ENCODE measurements at places on chromosomes 6 and 20.

- no peak for DNase-seq
Observed at GRCh38 chr6:170167657-170168159, 123.2 kb downstream of the DLL1 start.

DNA sequence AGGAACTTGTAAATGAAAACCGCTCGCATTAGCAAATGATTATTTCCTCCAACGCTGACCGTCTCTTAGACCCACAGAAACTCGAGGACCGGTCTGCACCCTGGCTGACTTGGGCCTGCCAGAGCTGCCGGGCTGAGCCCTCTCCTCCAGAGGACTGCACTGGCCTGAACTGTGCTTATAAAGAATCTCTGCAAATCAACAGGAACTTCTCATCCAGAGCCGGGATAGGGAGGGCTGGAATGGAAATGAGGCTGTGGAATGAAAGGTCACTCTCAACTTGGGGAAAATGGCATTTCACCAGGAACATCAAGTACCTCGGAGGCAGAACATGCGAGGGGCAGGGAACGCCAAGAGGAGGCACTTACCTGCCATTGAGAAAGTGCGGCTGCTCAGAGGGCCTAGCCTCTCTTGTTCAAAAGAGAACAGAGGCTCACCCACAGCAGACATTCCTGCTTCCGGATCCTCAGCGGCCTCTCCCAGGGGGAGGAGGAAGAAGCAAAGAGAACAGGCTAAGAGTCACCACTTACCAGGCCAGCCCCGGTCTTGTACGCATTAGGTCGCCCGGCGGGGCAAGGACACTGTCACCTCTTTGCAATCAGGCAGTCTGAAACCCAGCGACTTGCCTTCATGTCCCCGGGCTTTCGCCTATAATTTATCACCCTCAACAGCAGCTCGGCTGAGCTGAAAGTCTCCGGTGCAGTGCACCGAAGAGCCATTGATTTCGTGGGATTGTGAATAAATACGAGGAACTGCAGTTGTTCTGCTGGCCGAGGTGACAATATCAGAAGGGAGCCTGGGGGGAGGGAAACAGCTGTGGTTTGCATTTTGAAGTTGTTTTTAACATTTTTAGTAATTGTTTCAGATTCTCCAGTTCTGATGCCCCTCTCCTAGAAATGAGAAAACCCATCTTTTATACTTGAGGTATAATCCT, 37.6 kb downstream of the ZMYND8 start:
- no peak for DNase-seq

DNA sequence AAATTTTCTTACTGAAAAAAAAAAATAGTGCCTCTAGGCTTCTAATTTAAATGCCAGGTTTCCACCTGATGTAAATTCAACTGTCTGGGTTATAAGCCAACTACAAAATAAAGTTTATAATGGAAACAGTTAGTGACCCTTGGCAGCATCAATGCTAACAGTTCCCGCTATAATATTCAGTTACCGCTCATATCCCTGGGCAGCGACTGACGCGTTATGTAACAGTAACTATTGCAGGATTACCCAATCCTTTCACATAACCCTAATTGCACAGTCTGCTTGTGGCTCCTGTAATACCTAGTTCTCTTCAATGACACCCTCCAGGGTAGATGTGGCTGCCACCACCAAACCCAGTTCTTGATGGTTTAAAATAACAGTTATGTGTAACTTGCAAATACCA, 208.6 kb downstream of the MOXD1 start:
- DNase-seq: no peak

DNA sequence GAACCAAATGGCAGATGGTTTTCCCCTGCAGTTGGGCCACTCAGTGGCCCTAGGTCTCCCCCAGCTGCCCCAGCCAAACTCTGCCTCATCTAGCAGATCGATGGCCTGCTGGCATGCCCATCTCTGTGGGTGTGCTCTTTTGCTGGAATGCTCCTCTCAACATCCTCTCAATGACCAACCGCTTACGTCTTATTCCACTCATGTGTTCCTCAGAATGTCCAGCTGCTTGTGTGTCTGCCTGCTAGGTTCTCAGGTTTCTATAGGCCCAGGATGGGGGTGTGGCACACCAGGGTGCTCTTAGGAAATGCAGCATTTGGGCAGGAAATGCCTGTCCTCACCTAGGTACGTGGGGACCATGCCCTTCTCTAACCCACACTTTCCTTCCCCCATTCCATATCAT, 509.9 kb upstream of the SYNCRIP start:
- no peak for DNase-seq

- no peak for DNase-seq
Observed at GRCh38 chr6:139905404-139906052, 531.1 kb upstream of the CITED2 start.

- no peak for DNase-seq
Observed at GRCh38 chr6:161437851-161438250, 164.0 kb upstream of the AGPAT4 start.

GRCh38 chr6:108763931-108764579, 84.2 kb upstream of the ARMC2 start:
- DNase-seq: no peak

DNA sequence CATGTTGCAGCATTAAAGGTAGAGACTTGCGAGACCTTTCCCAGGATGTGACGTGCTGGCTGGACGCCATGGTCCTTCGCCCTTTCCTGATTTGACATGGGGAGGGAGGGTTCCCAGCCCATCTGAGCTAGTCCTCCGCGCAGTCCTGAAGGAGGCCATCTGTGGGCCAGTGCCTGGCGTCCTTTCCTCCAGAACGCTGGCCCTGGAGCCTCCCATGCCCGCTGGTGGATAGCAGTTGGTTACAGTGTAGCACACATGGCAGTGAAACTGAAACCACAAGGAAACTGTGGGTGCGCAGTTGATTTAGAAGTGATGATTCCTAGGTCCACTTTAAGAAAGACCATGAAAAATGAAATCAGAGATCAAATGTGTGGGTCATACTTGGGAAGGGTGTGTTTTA, 193.7 kb downstream of the CDH4 start:
- DNase-seq: no peak

GRCh38 chr20:63767886-63768285, 28.3 kb downstream of the SLC2A4RG start:
- DNase-seq: no peak

DNA sequence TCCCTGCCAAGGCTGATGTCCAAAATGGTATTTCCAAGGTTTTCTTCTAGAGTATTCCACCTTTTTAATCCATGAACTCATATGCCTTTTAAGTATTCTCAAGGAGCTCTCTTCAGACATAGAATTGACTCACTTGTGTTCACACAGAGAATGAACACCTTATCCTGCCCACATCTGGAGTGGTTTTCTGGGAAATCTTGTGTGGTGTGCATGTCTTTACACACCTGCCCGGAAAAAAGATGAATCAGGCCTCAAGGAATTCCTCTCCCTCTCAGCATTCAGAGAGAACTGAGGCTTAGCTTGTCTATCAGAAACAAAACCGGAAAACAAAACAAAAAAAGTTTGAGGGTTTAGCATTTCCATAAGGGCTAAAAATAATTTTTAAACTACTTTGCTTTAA, 148.8 kb downstream of the TFAP2A start:
- DNase-seq: no peak

DNA sequence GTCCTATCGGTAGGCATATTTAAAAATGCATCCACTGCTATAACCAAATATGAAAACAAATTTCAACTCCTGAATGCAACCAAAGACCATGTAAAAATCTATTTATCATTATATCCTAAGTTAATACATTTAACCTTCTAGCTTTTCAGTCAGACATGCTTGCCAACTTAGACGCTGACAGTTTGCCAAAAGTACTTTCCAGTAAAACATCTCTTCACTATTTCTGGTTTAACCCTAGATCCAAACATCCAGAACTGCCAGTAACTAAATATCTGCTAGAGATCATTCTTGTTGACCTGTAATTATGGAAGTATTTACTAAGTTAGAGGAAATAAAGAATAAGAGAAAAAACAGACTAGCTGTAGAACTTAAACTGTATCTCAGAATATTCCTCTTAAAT, 210.2 kb upstream of the THEMIS start:
- DNase-seq: no peak

DNA sequence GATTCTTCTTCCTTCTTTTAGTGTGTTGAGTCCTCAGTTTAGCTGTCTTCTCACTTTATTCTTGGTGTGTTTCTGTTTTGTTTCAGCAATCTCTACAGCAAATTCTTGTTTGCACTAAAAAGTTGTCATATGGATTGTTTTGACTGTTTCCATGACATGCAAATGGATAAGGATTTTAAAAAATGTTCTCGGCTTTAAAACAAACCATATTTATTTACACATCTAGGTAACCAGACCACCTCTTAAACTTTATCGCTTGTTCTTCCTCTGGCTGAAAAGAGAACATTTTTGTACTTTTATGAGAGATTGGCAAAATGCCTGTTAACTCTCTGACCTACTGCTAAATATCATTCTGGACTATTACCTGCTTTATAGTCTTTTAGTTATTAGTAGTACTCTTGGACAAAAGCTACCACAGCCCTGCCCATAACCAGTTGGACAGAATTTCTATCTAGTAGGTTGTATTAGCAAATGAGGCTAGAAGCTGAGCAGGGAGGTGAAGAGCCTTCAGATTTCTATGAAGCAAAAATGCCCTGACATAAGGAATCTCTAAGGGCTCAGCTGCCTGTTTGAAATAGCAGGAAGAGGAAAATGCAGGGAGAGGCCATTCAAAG, 268.3 kb downstream of the CD109 start:
- DNase-seq: no peak

DNA sequence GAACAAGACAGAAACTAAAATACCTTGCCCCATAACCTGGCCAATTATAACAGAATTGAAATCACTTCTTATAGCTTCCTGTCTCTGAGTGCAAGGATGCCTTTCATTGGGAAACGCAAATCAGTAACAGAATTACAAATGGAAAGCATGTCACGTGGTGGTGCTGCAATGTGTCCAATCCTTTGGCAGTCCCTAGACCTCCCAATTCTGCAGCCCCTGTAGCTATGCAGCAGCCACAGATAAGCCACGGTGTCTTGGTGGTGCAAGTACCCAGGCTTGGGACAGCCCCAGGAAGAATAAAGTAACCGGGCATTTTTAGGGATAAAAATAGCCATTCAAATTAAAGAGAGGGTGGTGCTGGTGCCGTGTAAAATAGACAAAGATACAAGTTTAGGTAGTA, 134.6 kb upstream of the CCN2 start:
- DNase-seq: no peak

DNA sequence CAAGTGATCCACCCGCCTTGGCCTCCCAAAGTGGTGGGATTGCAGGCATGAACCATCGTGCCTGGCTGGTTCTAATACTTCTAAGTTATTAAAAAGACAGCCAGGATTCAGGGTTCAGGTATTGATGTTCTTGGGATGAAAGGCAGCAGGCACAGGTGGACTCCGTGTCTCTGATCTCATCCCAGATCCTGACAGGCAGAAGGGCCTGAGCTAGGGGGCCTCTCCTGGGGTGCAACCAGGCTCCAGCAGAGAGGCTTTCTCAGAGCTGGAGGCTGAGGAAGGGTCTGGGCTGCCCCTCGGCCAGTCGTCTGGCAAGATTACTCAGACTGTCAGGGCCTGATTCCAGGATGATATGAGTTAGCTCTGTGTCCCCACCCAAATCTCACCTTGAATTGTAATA, 106.3 kb downstream of the SCML4 start:
- no peak for DNase-seq

GRCh38 chr6:195861-196360, 96.4 kb upstream of the DUSP22 start:
- DNase-seq: no peak

- DNase-seq: no peak
Observed at GRCh38 chr6:93453956-93454355, 34.6 kb upstream of the EPHA7 start.

GRCh38 chr6:52829046-52829817, 11.4 kb downstream of the GSTA5 start:
- no peak for DNase-seq

DNA sequence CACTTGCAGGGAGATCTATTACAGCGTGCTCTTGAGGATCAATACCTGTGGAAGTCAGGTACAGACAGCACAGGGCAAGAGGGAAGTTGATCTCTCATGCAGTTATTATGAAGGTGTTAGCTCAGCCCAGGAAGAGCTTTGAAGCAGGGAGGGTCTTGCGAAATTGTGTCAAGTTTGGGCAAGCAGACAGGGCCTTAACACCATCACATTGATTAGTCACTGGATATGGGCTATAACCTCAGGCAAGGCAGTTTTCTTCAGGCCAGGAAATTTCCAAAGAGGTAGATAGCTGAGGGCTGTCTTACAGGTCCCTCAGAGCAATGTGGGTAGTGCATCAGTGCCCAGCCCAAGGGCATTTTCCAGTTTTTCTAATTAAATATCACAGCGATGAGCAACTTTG, 643.8 kb downstream of the DHX35 start:
- no peak for DNase-seq

GRCh38 chr6:111922454-111923297, 49.4 kb upstream of the FYN start:
- DNase-seq: no peak

DNA sequence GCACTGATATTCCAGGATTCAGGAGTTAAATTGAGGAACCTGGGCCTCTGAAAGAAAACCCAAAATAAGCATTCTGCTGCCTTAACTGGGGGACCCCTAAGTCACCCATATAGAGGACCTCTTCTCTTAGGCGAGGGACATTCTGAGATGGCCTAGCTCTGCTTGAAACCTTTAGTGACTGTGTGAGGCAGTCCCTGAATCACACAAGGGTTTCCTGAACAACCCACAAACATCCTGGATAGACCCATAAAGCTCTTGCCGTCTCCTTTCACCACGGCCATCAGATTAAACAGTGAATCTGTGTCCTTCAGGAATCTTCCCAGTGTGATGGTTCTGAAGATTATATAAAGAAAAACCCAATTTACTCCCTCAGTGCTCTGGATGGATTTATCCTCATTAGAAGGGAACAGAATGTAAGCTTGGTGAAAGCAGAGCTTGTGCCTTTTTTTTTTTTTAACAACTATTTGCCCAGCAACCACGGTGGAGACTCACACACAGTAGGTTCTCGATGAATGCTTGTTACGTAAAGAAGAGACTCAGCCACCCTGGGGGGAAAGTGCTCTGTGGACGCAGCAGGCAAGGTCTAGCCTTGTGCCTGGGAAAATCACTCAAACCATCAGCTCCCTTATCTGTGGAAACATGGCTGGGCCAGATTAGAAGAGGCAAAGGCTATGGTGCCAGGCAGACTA, 39.1 kb upstream of the SIRPG start:
- no peak for DNase-seq

- no peak for DNase-seq
Observed at GRCh38 chr20:309306-309840, 12.0 kb downstream of the ZCCHC3 start.

DNA sequence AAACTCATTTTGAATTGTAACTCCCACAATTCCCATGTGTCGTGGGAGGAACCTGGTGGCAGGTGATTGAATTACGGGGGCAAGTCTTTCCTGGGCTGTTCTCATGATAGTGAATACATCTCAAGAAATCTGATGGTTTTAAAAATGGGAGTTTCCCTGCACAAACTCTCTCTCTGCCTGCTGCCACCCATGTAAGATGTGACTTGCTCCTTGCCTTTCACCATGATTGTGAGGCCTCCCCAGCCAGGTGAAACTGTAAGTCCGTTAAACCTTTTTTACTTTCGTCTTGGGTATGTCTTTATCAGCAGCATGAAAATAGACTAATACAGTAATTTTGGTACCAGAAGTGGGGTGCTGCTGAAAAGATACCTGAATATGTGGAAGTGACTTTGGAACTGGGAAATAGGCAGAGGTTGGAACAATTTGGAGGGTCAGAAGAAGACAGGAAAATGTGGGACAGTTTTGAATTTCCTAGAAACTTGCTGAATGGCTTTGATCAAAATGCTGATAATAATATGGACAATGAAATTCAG, 41.4 kb upstream of the SAMHD1 start:
- DNase-seq: no peak

- DNase-seq: no peak
Observed at GRCh38 chr20:41205313-41205712, 68.0 kb downstream of the PLCG1 start.

GRCh38 chr6:42449917-42450476, 1.7 kb downstream of the TRERF1 start:
- DNase-seq: no peak
